ENCODE measurements at places on chromosomes 2 and 18.
A peak's percentile ranks its signal among the peaks of the same experiment; 100 is the strongest.

- DNase-seq = no peak
Observed at GRCh38 chr2:175516555-175516954, 335.0 kb upstream of the ATP5MC3 start.

DNA sequence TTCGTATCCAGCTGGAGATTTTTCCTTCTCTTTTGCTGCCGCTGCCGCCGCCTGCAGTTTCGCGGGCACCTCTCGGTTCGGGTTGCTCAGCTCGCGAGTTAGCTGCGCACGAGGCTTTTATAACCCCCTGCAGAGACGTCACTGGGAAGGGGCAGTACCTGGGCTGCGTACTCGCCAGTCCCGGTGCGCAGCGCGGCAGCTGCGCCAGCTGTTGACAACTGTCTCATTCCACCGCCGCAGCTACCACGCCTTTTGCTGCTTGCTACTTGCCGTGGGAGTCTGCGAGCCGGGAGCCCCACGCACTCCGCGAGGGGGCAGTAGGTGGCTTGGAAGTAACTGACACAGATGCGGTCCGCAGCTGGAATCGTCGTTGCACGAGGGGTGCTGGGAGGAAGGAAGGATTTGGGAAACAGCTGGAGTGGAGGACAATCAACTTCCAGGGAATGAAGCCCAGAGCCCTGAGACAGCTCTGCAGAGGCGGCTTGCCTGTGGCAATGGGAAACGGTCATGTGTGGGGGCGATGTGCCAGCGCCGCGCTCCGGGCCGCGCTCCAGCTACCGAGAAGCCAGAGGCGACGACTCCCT, at the start of gene TACR1:
TACR1 (minus strand) TSS at position 93 of the 584 bp plus-strand sequence. CDS start 586 bp downstream, outside the sequence.
- DNase-seq = peak; percentile 57

- DNase-seq = no peak
Observed at GRCh38 chr2:109020217-109020637, 31.2 kb upstream of the EDAR start.

DNA sequence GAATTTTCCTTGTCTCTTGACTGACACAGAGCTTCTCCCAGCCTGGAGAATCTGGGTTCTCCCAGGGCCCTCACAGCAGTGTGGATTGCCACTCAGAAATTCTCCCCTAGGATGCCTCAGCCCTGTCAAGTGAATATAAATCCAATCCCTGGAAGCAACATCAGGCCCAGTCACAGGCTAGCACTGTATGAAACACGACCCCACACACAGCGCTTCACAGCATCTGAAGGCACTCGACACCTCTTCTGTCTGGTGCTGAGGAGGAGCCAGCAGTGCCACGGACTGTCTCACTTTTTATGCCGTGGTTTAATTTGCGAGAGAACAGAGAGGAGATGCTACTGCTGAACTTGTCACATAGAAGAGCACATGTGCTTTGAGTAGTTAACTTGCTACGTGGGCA, 164.5 kb downstream of the NAPG start:
- no peak for DNase-seq

DNA sequence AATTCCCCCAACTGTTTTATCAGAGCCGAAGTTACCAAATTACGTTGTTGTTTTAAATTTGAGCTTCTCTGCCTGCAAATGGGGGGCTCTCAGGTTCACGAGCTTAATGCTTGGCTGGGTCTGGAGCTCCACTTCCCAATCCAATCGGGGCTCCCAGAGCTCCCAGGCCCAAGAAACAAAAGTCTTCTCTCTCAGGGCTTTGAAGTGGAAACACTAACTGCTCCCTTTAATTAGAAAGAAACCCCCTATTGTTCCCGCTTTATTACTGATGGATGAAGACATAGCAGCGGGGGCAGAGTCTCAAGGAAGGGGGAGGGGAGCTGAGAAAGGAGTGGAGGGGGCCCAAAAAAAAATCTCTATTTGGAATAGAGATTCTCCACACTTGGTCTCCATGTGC, 15.6 kb upstream of the PKDCC start:
- DNase-seq = no peak

DNA sequence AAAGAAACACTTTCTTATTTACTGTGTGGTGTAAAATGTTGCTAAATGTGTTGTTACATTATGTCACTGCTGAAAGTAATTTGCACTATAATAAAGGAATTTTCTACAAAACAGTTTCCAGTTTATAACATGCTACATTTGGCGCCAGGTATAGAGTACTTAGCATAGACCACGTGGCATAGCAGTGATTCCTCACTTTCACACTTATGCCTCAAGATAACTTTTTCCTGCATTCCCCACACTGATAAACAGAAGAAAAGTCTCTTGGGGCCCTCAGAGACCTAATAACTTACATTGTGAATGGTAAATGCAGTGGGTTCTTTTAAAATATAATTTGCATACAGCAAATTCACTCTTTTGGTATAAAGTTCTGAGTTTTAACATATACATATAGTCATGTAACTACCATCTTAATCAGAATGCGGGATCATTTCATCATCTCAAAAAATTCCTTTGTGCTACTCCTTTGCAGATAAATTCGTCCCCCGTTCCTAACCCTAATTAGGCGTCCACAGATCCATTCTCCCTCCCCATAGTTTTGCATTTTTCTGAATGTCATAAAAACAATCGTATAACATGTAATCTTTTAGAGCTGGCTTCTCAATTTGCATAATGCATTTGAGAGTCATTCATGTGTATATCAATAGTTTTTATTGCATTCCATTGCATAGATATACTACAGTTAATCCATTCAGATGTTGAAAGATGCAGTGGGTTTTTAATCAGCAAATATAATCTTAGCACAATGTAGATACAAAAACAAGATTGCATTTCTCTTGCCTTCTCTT, 7.5 kb downstream of the LGALSL start:
- DNase-seq = no peak

GRCh38 chr18:34492652-34493051, 217.4 kb upstream of the DTNA start:
- no peak for DNase-seq

DNA sequence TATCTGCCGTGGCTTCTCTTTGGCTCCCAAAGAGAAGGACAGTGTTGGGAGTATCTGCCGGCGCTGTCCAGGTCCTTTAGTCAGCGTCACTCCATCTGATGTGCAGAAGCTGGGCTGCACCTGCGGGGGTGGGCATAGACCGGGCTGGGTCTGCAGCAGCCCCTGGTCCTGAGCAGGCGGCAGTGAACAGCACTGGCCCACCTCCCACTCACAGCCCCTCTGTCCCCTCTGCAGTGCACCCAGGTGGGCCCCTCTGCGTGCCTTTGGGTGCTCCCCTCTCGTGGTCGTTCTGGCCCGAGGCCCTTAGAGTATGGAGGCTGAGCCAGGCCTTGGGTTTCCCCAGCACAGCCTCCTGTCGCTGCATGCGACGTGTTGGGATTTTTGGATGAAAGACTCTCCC, 95.7 kb downstream of the USP40 start:
- DNase-seq = no peak

DNA sequence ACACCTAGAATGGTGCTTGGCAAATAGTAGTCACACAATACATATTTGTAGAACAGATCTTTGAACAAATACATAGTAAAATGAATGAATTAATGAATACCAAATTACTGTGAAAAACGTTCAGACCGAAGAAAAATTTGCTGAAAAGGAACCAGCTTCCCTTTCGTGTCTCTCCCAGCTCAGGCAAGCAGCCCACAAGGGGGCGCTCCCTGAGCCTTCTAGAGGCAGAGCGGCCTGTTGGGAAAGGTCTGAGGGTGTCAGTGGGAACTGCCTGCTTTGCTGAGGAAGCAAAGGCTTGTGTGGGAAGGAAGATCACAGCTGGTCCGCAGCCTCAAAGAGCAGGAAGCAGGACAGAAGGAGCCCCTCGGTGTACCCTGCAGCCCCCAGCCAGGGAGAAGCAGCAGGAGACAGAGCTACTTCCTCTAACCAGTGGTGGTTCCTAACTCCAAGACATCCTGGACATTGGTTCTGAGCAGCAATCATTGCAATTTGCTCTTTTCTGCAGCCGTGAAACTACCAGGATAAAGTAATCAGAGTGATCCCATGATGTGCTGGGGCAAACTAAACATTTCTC, 231.1 kb downstream of the ANKRD30B start:
- DNase-seq = peak; percentile 47

- no peak for DNase-seq
Observed at GRCh38 chr2:172345956-172346555, 81.3 kb upstream of the ITGA6 start.

DNA sequence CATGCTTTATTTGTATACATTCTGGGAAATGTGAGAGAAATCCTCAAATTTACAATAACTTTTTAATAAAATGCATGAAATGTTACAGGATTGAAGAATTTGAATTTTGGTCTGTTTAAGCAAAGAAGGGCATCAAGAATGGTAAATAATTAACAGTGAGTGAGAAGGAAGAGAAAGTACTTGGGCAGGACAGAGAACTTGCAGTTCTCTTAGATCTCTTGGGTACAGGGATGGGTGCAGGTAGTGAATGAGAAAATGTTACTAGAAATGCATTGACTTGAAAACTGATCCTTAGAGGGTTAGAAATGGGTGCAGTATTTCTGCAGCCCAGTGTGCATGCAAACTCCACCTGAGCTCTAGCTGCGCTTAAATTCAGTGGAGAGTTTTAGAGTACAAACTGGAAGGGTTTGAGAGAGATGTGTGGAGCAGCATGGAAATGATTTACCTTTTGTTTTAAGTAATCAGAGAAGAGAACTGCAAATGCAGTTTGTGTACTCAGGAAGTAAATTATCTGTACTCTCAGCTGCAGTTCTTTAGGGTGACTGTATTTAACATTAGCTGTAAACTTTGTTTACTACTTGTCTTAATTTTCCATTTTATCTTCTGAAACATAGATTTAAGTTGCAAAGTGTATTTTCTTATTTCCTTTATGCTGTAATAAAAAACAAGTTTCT, 51.0 kb upstream of the RAB27B start:
- DNase-seq = no peak

GRCh38 chr2:216315802-216316603, 56.3 kb downstream of the MARCHF4 start:
- DNase-seq = no peak

DNA sequence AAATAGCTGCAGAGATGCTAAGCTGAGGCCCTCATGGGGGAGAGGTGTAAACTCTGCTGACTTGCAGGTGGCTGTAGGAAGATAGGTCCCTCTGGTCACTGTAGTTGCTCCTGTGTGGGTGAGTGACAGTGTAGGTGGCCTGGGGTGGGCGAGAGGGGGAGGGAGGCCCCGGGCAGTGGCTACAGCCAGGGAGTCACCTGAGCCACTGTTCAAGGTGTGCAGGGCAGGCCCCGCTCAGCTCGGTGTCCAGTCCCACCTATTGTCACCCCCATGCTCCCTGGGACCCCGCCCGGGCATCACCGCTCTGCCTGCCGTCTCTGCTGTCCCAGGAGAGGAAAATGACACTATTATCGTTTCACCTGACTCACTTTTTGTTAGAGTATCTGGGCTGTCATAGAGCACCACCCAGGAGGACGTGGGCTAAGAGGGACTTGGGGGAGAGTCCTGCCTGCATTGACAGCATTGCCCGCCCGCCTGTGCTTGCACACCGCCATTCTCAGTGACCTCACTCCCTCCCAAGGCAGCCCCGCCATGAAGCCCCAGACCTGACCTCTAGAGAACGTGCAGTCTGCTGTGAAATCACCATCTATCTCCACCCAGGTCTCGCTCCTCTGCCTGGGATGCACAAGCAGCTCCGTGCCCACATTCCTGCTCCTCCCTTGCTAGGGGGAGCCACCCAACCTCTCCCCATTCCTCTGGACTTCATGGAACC, 29.2 kb downstream of the COPS9 start:
- no peak for DNase-seq

DNA sequence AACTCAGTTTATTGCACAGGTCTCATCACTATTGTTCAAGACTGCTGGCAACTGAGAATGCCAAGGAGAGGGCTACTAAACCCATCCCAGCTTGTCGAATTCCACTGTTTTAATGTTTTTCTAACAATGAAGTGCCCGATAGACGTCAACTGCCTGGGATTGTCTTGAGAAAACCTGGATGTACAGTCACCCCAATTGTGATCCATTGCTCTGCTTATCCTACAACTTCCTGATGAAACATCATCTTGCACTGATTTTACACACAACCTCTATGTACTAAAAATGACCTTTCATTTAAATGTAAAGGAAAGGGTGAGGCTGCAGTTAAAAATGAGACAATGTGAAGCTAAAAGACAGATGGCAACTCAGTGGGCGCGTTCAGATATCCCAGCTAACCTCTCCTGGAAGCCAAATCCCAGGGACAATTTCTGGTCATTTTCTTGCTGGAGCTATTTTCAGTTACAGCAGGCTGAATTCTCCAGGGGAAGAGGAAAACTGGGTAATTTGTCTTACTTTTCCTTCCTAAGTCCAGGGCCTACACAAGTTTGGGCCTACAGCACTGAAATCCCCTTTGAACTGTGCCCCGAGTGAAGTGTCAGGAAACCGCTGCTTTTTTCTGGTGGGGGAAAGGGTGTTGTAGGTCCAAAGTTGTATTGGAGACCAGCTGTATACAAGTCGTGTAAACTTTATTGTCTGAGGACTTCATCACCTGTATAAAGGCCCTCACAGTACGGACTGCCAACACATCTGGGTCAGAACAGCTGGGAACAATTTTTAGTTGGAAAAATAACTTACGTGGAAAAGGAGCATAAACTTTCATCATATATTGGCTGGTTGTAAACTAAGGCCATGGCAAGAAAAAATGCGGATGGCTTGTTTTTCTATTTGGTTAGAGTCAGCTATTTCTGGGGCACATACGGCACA, 68.9 kb upstream of the LTBP1 start:
- no peak for DNase-seq

DNA sequence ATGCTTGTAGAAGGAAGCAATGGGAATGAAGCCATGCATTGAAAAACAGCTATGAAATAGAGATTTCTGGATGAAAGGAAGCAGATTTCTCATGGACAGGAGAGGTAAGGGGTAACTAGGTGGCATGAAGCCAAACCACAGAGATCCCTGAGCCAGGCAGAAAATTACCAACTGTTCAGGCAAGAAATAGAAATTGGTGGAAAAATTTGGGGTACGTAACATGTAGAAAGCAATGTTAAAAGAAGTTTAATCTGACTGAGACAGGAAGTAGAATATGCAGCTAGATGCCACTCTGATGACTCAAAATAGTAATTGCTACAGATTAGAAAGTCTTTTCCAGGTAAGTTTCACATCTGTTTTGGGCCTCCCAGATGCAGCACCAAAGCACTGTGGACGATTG, 928.5 kb upstream of the CELF4 start:
- no peak for DNase-seq

- no peak for DNase-seq
Observed at GRCh38 chr2:132374961-132375360, 41.6 kb upstream of the GPR39 start.

DNA sequence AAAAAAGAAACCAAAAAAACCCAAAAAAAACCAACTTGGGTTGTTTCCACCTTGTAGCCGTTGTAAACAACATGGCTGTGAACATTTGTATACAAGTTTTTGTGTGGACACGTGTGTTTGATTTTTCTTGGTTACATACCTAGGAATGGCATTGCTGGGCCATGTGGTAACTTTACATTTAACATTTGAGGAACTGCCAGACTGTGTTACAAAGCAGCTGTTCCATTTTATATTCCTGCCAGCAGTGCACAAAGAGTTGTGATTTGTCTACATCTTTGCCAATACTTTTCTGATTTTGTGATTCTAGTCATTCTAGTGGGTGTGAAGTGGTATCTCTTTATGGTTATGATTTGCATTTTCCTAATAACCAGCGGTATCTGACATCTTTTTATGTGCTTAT, 22.5 kb downstream of the LPIN1 start:
- no peak for DNase-seq

GRCh38 chr2:109476641-109477441, 136.9 kb downstream of the SEPTIN10 start:
- DNase-seq = no peak

Data from C1 segment of cervical spinal cord (tissue), 14 donors.